ENCODE measurements at places on chromosomes 5 and 9.

- no peak for DNase-seq
Observed at GRCh38 chr9:78874061-78874460, 577.1 kb downstream of the PSAT1 start.

DNA sequence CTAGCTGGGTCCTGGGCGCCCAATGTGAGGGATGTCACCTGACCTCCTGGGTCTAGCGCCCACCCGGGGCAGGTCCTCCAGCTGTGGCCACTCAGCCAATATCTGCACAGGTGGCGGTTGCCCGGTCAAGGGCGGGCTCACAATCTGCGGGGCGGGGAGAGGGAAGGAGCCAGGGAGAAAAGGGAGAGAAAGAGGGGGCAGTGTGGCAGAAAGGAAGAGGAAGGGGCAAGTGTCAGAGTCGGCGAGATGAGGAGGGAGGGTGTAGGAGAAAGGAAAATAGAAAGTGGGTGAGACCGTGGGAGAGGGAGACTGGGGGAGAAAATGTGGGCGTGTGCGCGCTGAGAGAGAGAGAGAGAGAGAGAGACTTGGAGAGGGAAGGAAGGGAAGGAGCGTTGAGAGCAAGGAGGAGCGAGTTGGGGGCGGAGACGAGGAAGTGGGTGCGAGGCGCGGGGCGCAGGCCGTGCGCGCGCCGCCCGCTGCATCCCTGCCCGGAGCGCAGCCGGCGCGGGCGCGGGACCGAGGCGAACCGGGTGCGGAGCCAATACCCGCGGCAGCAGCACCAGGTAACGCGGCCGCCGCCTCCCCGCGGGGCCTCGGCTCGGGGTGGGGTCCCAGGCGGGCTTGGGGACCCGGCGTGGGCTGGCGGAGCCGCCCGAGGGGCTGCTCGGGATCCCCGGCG, at the start of gene HRH2:
Gene HRH2 (plus strand): TSS at position 479 of the 679 bp plus-strand sequence. CDS start 25,163 bp downstream, outside the sequence.
- DNase-seq, result no peak

DNA sequence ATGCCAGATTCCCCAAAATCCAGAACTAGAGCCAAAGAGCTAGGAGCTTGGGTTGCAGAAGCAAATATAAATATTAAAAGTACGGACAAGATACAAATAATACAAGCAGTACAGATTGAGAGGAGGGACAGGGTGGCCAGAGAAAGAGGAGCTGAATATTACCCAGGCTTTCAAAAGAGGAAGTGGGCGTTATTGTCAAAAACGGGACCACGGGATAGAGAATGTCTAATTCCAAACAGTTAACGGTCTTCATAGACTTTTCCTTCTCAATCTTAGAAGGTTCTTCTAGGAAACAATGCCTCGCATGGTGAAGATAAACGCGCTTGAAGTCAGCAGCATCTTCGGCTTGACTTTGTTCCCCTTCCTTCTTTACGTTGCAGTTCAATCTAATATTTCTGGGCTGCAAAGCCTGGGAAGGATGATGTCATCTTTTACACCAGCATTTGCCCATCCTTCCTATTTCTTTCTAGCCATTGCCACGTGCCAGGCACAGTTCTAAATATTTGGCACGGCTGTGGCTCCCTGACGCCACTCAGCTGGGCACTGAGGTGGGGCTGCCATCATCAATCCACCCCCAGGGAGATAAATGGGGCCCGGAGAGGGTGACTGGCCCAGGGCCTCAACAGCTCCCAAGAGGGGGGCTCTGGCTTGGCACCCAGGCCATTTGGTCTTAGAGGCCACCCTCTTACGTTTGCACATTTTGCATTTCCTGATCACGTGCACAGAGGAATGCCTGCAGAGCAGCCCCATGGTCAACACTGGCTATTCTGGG, 16.3 kb upstream of the OLFM1 start:
- DNase-seq, result no peak

DNA sequence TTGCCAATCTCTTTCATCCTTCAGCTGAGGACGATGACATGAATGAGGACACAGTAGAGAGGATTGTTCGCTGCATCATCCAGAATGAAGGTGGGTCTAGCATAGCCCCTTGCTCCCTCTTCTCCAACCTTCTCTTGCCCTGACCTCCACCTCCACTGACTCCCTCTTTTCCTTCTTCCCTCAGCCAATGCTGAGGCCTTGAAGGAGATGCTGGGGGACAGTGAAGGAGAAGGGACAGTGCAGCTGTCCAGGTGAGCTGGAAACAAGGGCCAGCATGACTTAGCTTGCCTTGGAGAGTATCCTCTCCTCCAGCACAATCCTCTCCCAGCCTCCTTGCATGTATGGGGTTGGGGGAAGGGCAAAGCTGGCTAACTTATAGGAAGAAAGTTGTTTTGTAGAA, 2.0 kb downstream of the RELL2 start:
- no peak for DNase-seq

DNA sequence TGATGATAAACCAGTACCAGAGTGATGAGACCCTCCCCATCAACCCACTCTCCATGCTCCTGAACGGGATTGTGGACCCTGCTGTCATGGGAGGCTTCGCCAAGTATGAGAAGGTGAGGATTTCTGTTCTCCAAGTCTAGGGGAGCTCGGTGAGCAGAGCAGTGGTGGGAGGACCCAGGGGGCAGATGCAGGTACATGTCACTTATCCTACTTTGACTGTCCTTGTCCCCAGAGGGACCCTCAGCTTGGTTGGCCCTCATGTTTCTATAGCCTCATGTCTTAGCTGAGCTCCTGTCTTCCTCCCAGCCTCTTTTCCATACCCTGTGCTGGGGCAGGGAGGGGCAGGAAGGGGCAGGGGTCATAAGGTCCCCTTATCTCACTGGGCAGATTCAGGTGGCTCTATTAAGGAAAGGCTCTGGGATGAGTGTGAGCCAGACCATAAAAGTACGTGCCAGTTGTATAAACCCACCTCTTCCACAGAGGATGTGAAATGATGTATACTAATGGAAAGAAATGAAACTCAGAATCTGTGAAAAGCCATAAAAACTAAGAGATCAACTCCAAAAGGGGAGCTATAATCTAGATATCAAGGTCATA, 38.0 kb upstream of the FOXI1 start:
- DNase-seq, result no peak

GRCh38 chr5:146765089-146765832, 113.3 kb downstream of the PPP2R2B start:
- no peak for DNase-seq

DNA sequence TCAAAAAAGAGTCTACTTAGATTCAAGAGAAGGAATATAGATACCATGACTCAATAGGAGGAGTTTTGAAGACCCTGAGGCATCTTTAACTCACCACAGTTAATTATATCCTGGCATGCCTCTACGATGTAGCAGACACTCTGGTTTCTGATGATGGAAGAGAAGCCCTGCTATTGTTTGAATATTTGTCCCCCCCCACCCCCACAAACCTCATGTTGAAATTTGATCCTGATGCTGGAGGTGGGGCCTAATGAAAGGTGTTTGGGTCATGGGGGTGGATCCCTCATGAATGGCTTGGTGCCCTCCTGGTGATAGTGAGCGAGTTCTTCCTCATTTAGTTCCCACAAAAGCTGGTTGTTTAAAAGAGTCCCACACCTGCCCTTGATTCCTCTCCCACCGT, 147.9 kb upstream of the TBCA start:
- no peak for DNase-seq

GRCh38 chr5:60943624-60944023, 1.2 kb downstream of the ERCC8 start:
- no peak for DNase-seq

DNA sequence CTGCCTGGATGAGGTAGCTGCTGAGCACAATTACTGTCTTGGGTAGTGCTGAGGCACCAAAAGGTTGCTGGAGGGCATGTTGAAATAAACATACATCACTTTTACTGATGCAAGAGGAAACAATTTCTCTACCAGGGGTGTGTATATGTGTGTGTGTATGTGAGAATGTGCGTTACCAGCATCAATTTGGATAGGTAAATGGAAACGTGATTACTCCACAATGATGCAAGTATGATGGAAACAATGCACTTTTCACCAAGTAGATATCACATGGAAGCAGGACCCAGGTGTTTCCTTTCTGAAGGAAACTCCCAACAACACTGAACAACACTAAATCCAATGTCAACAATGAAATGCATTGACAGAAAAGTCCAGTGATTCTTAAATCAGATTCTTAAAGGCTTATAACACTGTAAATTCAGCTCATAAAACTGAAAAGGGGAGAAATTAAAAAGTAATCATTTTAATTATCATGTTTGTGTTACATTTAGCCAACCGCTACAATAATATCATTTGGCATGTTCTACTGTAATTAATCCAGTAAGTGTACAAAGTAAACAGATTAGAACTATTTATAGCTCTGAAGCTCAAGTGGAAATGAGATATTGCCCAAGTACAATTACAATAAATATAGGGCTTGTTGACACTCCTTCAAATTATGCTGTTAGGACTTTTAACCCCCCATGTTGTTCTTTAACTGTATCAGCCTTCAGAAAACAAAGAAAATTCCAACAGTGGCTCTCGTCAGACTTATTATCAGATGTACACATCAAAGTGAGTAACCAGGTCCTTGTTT, 25.3 kb downstream of the YIPF5 start:
- DNase-seq, result no peak

DNA sequence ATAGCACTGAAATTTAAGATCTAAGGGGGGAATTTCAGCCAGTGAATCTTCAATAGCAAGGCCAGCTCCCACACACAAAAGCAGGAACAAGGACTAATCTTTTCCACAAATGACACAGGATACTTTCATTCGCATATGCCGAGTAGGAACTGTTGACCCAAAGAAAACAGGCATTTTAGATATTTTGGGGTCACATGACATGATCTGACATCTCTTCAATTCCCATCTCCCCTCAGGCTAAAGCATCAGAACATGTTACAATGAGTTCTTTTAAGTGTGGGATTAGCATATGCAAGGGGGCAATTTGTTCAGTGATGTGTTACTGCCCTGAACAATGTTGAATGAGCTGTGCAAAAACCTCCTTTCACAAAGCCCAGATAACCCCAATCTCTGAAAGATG, 68.2 kb downstream of the TLE1 start:
- no peak for DNase-seq

- no peak for DNase-seq
Observed at GRCh38 chr5:158877124-158877581, 222.6 kb downstream of the EBF1 start.

All from stimulated activated CD8-positive, alpha-beta memory T cell treated with anti-CD3 and anti-CD28 coated beads, Interleukin-7, amount 100 ng/mL, for 4 hours (primary cell).